NCI-H187 treated with DMSO at 0.1 percent for 48 hours (cell line): ENCODE measurements at places on chromosomes 5 and 9.

- DNase-seq: no peak
Observed at GRCh38 chr9:127263664-127264063, 910 bp upstream of the GARNL3 start.

DNA sequence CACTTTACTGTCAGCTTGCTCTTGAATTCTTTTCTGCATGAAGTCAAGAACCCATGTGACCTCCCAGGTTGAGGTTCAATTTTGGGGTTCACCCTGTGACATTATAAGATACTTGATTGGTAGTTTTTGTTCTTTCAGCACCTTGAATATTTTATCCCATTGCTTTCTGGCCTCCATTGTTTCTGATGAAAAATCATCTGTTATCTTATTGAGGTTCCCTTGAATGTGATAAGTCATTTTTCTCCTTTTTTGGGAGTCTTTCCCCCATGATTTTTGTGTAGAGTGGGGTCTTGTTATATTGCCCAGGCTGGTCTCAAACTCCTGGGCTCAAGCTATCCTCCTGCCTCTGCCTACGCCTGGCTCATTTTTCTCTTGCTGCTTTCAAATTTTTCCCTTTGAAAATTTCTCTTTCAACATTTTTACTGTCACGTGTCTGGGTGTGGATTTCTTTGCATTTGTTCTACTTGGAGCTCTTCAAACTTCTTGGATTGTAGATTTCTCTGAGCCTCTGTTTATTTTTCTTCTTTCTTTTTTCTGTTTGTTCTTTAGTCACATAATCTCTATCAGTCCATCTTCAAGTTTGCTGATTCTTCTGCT is 20.8 kb upstream of the SLC44A1 start:
- no peak for DNase-seq

- no peak for DNase-seq
Observed at GRCh38 chr5:80248378-80248777, 7.5 kb downstream of the SERINC5 start.

DNA sequence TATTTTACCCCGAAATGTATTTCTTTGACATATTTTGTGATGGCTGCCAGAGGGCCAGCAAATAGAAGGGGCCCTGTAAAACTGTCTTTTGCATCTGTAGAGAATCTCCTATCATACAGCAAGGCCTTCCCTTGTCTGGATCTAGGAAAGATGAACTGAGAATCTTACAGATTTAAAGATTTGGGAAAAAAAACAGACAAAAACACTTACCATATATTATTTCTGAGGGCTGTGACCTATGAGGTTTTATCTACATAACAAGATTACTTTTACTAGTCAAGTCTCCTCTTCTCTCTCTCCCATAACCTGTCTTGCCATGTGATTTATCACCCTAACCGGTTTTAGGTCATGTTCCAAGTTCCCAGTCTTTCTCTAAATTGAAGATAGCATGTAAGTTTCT is 599.2 kb upstream of the CDH6 start:
- no peak for DNase-seq

- no peak for DNase-seq
Observed at GRCh38 chr9:30574355-30575151, 1809.9 kb upstream of the ACO1 start.

DNA sequence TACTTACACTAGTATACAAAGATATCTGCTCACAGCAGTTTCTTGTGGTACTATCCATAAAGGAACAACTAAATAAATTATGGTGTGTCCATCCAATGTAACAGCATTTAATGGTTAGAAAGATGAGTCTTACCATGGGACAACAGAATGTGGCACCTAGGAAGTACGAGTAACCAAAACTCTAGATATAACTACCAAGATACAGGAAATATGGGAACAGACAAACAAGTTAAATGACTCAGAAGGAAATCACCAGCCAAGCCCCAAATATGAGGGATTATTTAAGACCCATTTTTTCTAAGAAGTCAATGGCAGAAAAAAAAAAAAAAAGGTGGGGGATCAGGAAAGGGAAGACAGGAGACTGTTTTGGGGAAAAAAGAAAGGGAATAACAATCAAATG is 294.8 kb downstream of the PRELID2 start:
- DNase-seq: no peak

GRCh38 chr9:5721279-5722087 is 92.6 kb downstream of the RIC1 start:
- no peak for DNase-seq

- no peak for DNase-seq
Observed at GRCh38 chr9:116202219-116202912, 48.8 kb downstream of the PAPPA start.

GRCh38 chr5:154611341-154611767 is 133.3 kb upstream of the HAND1 start:
- DNase-seq: no peak
